ENCODE measurements at places on chromosomes 7 and 10.

DNA sequence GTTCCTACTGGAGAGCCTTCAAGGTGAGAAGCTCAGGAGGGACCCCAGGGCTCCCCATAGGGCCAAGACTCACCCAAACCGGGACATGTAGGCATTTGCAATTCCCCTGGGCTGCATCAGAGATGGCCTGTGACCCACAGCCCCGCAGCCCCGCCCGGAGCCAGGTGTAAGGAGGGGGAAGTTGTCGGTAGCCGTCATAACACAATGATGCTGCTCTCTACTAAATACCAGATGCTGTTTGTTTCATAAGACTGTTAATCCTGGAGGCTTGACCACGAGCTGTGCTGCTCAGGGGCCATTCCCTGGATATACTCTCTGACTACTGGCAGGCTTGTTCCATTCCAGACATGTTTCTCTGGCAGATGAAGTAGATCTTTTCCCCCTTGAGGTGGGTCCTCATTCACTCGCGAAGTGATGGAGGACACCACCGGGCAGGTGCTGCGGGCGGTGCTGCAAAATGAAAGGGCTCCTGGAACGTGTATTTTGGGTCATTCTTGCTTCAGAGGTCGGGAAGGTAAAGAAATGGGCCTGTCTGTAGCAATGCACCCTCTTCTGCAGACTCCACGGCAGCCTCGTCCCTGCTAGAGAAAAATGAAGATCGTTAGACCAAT, 61.1 kb downstream of the MKI67 start:
- DNase-seq = no peak

DNA sequence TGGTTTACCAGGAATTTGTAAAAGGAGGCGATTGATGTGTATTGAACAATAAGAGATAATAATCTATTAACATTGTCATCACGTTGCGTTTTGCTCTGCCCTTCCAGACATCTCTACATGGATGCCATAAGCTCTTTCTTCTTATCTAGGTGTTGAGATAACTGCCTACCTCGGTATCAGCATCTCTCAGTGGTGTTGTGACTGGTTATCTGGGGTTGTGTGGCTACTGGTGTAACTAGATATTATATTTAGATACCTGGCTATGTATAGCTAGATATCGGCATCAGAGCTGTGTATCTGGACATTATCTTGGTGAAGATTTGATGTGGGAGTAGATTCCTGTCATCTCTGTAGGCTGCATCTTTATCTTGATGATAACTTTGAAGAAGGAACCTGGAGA, 17.2 kb downstream of the GATA3 start:
- DNase-seq = no peak

GRCh38 chr7:37399876-37400421, 48.7 kb downstream of the ELMO1 start:
- DNase-seq = no peak

GRCh38 chr10:61000769-61001730, 57.1 kb upstream of the RHOBTB1 start:
- DNase-seq = peak; percentile 31

DNA sequence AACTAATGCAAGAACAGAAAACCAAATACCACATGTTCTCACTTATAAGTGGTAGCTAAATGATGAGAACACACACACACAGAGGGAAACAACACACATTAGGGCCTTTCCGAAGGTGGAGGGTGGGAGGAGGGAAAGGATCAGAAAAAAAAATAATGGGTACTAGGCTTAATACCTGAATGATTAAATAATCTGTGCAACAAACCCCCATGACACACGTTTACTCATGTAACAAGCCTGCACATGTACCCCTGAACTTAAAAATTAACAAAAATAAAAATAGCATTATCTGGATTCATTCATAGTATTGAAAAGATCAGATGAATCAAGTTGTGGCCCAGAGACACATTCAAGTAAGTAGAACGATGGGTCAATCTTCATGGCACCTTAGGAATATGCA, 159.5 kb upstream of the POT1 start:
- DNase-seq = no peak

DNA sequence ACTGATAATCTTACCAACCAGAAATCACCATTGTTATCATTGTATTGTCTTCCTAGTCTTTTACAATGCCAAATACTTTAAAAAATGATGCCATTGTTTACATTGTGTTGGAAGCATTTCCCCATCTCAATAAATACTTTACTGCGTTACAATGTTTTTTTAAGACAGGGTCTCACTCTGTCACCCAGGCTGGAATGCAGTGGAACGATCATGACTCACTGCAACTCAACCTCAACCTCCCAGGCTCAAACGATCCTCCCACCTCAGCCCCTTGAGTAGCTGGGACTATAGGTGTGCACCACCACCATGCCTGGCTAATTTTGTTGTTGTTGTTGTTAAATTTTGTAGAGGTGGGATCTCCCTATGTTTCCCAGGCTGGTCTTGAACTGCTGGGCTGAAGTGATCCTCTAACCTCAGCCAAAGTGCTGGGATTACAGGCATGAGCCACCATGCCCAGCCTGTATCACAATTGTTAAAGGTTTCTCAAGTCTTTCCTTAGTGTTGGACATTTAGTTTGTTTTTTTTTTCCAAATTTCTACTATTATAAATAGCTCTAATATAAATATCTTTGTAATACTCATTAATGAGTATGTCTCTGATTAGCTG, 13.5 kb downstream of the LRMDA start:
- DNase-seq = no peak

DNA sequence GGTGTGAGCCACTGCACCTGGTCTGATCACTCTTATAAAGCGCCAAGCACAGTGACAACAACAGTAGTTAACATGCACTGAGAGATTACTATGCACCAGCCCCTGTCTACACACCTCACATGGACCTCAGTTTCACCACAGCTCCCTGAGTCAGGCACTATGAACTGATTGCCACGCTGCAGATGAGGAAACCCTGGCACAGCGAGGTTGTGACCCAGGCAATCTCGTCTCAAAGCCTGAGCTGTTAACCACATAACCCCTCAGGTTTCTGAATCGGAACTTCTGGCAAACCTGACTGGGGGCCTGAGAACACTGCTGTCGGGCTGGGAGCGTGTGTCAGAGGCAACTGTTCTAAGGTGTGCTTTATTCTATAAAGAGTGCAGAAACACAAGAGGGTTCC, 150.8 kb downstream of the RNF216 start:
- DNase-seq = no peak

GRCh38 chr7:114507381-114507780, 92.8 kb downstream of the FOXP2 start:
- no peak for DNase-seq

- DNase-seq = no peak
Observed at GRCh38 chr10:117761695-117762094, 219.1 kb downstream of the EMX2 start.

GRCh38 chr7:155466814-155467733, 9.1 kb downstream of the EN2 start:
- peak; percentile 87 for DNase-seq

- DNase-seq = peak; percentile 49
Observed at GRCh38 chr7:16078076-16078952, 343.0 kb downstream of the CRPPA start.

DNA sequence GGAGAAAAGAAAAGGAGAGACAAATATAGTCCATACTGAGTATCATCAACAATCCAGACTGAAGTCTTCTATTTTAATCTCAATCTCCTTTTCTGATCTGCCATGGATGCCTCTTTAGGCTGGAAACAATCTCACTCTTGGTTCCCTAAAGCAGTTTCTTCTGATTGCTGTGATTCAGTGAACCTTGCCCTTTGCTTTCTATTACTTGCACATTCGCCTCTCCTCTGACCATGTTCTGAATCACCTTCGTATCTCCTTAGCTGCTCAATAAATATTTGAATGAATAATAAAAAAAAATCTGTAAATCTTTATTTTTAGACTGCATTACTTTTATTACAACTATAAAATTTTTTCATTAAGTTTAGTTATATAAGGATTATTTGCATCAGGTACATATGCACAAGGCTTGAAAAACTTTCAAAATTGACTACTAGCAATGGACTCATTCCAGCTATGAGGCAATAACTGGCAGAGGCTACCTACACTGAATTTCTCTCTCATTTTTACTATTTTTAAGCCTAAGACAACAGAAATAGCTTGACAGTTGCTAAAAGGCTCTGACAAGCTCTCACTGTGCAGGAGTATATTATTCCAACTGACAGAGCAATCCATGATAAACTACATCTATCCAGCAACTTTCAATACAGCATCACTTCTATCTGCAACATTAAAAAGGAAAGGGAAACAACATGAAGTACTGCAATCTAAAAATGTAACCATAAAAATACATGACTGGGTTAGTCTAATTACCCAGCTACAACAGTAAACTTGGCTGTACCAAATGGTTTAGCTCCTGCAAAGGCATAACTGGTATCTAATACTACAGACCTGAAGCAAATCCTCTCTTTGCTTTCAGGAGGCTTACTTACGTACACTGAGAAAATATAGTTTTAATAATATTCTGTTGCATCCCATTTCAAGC, 25.6 kb downstream of the TM9SF3 start:
- DNase-seq = no peak

GRCh38 chr10:5543623-5544022, 18.9 kb downstream of the CALML3 start:
- no peak for DNase-seq

DNA sequence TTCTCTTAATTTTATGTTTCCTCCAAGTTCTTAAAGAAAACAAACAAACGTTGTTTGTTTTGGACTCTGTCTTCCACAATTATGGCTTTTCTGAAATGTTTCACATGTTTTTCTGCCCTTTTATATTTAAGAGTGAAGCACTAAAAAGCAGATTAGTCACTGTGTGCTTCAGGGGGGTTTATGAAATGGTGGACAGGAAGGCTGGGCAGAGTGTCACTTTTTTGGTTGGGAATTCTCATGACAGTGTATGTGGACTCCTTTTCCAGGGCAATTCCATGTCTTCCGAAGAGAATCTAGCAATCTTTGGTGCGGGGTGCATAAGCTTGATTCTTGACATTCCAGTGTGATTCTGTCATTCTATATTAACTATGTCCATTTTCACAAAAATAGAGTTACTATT, 669.4 kb downstream of the PARD3 start:
- DNase-seq = no peak

- DNase-seq = no peak
Observed at GRCh38 chr10:93384006-93384405, 98.1 kb downstream of the MYOF start.
